Glutamatergic neuron (in vitro differentiated cells): ENCODE measurements at places on chromosomes 3 and 15.

DNA sequence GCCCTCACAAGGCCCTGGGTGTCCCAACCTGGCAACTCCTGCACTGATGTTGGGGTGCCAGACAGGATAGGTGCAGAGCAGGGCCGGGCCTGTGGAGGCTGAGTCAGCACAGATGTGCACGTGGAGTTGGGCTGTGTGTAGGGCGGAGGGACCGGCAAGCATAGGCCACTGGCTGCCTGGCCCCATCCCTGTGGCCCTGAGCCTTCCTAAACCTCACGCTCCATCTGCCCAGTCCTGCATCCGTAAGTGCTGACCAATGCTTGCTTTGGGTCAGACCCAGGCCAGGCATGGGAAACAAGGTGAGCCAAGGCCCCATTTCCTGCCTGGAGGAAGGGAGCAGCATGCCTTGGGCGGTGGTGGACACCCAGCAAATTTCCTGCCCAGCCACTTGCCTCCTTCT lies 5.8 kb upstream of the IQSEC1 start:
- no peak for DNase-seq

DNA sequence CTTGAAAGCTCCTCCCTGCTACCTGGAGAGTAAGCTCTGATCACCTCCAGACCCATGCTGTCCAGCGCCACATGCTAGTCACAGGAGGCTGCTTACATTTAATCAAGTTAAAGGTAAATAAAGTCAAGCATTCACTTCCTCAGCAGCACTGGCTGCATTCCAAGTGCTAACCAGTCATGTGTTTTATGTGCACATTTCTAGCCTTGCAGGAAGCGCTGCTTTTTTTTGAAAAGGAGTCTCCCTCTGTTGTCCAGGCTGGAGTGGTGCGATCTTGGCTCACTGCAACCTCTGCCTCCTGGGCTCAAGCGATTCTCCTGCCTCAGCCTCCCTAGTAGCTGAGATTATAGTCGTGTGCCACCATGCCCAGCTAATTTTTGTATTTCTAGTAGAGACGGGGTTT lies 279.2 kb downstream of the GABRG3 start:
- DNase-seq: no peak

GRCh38 chr3:10160925-10161324 lies 3.8 kb upstream of the IRAK2 start:
- DNase-seq: no peak

DNA sequence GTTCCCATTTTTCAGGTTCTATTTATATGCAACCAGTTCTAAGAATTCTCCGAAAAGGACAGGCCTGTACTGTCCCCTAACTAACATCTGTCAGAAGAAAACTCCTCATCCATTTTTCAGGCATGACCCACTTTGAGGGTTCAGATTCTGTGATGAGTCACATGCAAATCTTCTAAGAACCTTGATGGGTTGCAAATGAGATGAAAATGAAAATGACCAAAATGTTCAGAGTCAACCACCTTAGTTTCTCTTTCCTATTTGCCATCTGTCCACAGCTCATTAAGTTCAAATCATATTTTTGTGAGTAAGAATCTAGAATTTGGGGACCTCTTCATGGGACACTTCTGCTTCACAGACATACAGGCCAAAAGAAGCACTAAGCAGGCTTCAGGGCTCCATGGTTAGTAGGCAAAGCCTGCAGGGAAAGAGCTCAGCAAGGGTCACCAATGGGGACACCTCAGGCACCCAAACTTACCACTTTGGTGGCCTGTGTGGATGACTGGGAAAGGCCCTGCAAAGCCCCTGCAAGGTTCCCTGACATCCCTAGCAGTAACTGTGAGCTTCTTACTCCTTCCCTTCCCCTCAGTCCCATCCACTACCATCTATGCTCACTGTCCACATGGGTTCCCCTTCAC lies 122.0 kb downstream of the WDR76 start:
- DNase-seq: no peak

- DNase-seq: no peak
Measured at GRCh38 chr3:181418233-181418632, 293.5 kb upstream of the SOX2 start.

- no peak for DNase-seq
Measured at GRCh38 chr3:87191641-87192040, 35.5 kb upstream of the CHMP2B start.

DNA sequence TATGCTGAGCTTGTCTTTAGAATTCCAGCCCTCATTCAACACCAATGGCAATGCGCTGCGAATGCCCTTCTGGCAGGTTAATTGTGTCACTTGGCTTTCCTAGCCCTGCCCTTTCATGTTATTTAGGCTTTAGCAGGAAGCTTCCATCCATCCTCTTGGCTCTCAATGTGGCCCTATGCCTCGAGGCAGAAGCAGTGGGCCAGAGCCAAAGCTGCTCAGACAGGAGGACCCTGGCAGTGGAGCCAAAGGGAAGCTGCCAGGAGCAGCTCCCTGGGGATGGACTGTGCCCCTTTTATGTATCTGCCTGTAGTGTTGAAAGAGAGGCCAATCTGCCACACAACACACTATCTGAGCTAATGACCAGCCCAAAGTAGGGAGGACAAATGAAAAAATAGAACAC lies 376.4 kb downstream of the CTNNB1 start:
- no peak for DNase-seq

DNA sequence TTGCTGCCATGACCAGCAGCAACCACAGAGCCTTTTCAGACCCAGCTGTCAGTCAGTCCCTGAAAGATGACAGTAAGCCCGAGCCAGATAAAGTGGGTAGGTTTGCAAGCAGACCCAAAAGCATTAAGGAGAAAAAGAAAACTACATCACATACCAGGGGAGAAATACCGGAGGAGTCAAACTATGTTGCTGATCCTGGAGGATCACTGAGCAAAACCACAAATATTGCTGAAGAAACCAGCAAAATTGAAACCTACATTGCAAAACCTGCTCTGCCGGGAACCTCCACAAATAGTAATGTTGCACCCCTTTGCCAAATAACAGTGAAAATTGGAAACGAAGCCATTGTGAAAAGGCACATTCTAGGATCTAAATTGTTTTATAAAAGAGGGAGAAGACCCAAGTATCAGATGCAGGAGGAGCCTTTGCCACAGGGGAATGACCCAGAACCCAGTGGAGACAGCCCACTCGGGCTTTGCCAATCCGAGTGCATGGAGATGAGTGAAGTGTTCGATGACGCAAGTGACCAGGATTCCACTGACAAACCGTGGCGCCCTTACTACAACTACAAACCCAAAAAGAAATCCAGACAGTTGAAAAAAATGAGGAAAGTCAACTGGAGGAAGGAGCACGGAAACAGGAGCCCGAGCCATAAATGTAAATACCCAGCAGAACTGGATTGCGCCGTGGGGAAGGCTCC lies 42.1 kb upstream of the RASA2 start:
- no peak for DNase-seq

GRCh38 chr15:99421172-99421656 lies 144.6 kb upstream of the MEF2A start:
- no peak for DNase-seq

- DNase-seq: no peak
Measured at GRCh38 chr3:191263850-191264249, 64.8 kb downstream of the OSTN start.

- no peak for DNase-seq
Measured at GRCh38 chr3:64188810-64189560, 36.3 kb downstream of the PRICKLE2 start.

DNA sequence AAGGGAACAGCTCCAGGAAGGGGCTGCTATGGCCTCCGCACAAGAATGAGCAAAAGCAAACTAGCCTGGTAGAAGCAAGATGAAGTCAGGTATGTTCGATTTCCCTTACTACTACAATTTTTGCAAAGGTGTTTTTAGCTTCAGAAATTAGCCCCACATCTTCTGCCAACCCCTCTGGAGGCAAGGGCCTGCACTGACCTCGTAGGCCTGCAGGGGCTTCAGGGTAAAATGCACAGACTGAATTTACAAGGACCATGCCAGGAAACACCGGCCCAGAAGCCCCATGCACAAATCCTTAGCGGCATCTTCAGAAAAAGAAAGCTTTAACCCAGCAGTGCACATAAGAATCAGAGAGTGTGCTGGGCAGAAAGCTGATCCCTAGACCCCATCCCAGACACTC lies 53.0 kb downstream of the SLC6A1 start:
- no peak for DNase-seq

DNA sequence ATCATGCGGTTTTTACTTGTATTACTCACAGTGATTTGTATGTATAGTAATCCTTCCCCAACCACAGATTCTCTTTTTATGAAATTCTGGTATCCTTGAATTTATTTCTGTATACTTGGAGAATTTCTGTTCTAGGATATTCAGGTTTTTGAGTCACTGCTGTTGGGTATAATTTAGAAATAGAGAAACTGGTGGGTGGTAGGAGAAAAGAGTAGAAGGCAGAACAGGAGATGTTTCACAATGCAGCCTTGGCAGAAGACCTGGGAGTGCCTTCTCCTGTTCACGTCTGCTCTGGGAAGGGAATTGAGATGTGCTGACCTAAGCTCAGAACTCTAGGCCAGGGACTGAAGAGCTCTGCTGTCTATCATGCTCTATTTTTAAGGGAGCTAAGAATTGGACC lies 193.6 kb downstream of the EPHB1 start:
- no peak for DNase-seq

GRCh38 chr3:129503471-129504291 lies 24.8 kb upstream of the RHO start:
- no peak for DNase-seq

DNA sequence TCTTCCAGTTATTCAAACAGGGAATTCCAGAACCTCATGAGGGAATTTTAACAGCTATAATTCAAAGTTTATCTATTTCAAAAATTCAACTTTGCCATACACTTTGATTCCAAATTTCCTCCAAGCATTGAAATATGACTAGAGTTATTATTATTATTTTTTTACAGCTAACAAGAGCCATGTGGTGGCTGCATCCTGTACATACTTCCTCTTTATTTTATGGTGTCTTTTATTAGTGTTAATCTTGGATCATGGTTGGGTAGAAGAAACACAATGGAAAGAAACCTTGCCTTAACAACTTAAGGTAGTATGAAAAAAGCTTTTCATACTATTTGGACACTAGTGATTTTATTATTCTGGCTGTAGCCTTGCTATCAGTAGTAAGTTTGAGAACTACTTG lies 52.7 kb downstream of the TFG start:
- no peak for DNase-seq

DNA sequence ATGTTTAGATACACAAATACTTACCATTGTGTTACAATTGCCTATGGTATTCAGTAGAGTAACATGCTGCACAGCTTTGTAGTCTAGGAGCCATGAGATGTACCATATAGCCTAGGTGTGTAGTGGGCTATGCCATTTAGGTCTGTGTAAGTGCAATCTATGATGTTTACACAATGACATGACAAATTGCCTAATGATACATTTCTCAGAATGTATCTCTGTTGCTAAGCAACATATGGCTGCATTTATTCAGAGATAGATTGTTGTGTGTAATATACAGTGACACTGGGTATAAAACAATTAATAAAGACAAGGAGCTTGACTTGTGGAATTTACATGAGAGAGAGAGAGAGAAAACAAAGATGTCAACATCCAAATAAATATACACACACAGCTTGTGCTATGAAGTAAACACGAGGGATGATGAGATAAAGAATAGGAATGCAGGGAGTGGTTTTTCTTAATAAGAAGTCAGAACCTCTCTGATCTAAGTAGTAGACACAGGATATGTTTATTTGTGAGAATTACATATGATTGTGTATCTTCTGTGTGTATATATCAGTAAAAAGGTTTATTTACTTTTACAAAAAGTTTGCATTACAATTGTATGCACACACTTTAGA lies 110.0 kb downstream of the KCNAB1 start:
- no peak for DNase-seq

DNA sequence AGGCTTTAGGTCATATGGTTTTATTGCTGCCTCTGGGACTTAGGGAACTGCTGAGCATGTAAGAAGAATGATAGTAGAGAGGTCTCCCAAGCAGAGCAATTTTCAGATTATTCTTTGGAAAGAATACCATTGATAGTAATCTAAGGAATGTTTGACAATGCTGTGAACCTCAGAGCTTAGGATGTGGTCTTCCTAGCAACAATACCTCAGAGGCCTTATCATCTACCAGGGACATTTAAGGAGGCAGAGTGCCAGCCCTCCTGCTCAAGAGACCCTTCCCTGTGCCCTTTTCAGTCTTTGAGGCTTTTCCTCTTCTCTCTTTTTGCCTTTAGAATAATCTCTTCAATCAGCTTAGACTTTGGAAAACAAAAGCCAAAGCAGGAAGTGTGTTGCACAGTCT lies 272.1 kb downstream of the OXSM start:
- no peak for DNase-seq

GRCh38 chr15:65476903-65477302 lies 40.6 kb downstream of the DPP8 start:
- no peak for DNase-seq

- no peak for DNase-seq
Measured at GRCh38 chr3:30544812-30545211, 61.6 kb upstream of the TGFBR2 start.

GRCh38 chr3:37630441-37630840 lies 231.2 kb upstream of the CTDSPL start:
- DNase-seq: no peak

DNA sequence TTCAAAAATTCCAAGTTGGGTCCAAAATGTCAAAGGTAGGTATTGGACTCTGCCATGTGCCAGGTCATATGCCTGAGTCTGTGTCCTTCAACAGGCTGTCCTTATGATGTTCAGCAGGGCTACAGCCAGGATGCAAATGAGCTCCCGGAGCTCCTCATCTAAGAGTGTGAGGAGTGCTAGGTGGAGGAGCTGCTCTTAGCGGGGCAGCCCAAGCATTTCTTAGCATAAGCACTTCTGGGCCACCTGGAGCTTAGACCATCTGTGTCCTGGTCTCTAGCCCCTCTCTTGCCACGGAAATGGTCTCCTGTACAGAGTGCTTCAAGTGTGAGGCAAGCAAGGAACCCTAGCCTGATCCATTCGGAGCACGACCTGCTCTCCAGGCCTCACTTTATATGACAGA lies 64.6 kb upstream of the PRR23C start:
- DNase-seq: no peak

DNA sequence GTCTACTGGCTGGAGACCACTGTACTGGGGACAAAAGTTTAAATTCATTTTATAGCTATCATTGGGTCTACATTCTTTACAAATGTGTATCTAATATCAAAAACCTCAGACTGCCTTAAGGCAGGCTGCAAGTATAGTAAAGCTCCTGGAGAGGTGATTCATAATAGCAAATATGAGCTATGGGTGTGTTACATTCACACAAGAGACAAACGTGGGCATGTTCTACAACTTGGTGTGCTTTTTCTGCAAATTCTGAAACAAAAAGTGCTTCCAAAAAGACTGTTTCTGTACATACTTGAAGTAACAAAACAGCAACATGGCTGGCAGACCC lies 1101.4 kb downstream of the ROBO1 start:
- no peak for DNase-seq

DNA sequence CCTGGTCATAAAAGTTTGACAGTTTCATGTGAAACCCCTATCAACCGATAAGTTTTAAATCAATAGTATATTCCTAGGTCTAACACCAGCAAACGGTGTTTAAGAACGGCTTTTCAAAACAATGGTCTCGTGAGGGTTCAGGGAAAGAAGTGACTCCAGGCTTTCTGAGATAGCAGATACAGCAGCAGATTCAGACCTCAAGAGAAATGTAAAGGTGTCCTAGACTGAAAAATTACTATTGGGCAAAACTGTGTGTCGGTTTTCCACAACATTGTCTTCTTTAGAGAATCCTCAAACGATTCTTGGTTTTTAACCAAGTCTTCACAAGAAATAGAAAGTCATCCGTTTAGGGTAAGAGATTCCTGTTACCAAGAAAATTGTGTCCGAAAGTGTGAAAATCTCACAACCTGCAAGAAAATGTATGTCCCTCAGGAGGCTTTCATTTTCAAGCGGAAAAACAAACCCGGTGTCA lies 1.2 kb downstream of the SETD2 start:
- no peak for DNase-seq
